ENCODE measurements at places on chromosomes 4 and X.
A peak's percentile ranks its signal among the peaks of the same experiment; 100 is the strongest.

DNA sequence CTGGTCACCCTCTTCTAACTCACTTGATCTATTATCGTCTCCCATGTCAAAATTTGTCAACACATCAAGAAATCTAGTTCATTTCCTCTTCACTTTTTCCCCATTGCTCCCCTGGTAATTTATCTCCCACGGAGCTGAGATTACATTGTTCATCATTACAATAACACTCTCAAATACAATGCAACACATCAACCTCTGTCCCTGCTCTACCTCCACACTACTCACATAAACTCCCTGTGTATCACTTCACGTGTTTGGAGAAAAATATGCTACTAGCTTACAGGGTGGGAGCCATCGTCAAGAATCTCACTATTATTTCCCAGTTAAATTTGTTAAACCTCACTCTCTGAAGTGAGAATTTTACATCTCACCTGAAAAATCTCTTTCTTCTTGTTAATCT, 1006.4 kb downstream of the ARAP2 start:
- DNase-seq: no peak

DNA sequence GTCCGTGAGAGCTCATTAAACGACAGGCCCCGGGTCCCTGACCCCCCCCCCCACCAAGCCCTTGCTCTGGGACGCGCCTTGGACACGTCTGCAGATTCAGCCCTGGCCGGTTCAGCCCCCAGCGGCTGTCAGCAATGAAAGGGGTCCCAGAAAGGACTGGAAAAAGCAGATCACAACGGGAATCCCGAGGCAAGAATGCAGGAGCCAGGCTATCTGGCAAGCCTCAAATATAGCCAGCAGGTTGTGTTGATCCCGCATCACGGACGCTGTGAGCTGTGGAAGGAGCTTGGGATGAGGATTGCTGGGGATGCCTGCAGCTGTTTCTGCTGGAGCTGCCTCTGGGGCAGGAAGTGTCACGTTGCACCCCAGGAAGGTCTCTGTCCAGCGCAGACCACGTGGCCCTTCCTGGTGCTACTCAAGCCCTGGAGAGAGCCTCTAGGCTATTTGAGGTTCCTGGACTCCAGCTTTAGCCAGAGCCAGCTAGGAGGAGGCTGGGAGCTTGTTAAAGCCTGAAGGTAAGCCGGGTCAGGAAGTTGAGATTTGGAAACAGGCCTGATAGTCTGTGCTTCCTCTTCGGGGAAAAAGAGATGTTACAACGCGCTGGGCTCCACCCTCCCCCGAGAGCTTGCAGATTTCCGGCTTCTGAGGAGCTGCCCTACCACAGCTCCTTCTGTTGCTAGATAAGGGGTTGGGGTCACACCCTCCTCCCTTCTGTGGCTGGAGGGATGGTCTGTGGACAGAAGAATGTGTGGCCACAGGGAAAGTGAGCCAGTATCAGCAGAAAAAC, 19.3 kb upstream of the CSF2RA start:
- DNase-seq: peak; percentile 17

GRCh38 chrX:4708970-4709760, 995.7 kb upstream of the PRKX start:
- no peak for DNase-seq

DNA sequence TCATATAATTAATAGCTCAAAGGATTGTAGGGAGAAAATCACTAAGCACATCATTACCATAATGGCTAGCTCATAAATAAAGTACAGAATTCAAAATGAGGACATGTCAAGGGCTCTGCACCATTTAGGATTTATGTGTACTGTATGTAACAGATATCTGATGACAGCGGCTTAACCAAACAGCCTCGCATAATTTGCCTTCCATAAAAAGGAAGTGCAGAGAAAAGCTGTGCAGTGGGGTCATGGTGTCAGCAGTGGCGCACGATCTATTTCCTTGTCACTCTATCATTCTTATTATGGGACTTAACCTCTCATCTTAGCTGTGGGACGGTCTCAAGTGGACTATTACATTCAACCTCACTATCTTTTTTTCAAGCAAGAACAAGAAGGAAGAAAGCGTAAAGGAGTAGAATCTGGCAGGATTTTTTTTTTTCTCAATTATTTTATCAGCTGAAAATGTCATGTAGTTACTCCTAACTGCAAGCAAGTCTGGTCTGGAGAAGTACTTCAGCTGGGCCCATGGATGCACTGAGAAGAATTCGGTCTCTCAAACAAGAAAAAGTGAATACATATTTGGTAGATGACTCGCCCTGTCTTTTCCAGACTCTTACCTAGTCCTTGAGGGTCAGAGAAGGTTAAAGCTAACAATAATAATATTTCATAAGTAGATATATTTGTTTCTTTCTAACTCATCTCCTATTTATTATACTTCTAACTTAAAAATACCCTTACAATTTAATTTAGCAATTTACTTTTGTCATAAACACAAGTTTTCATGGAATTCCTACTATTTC, 94.6 kb downstream of the COX18 start:
- peak; percentile 62 for DNase-seq

GRCh38 chr4:7841071-7841470, 98.6 kb downstream of the AFAP1 start:
- no peak for DNase-seq

DNA sequence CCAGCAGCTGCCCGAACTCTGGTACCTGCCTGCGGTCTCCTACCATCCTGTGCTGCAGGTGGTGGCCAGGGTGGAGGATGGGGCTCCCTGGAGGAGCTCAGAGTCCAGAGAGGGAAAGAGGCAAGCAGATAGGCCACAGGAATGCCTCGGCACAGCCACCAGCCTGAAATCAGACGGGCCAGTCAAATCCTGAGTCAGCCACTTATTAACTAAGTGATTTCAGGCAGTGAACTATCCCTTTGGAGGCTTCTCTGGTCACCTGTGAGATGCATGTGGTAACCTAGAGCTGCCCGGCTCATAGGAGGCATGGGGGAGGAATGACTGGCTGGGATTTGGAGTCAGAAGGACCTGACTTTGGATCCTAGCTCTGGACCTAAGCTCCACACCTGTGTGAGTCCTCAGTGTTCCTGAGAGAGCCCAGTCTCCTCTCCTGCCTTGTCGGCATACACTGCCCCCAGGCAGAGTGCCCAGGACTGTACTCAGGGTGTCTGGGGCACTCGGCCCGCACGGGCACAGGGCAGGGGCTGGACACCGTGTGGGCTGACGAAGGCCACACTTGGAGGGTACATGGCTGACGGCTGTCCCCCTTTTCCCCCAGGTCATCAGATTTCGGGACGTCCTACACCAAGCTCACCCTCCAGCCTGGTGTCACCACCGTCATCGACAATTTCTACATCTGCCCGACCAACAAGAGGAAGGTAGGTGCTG, 96.4 kb upstream of the PSAPL1 start:
- DNase-seq: no peak

DNA sequence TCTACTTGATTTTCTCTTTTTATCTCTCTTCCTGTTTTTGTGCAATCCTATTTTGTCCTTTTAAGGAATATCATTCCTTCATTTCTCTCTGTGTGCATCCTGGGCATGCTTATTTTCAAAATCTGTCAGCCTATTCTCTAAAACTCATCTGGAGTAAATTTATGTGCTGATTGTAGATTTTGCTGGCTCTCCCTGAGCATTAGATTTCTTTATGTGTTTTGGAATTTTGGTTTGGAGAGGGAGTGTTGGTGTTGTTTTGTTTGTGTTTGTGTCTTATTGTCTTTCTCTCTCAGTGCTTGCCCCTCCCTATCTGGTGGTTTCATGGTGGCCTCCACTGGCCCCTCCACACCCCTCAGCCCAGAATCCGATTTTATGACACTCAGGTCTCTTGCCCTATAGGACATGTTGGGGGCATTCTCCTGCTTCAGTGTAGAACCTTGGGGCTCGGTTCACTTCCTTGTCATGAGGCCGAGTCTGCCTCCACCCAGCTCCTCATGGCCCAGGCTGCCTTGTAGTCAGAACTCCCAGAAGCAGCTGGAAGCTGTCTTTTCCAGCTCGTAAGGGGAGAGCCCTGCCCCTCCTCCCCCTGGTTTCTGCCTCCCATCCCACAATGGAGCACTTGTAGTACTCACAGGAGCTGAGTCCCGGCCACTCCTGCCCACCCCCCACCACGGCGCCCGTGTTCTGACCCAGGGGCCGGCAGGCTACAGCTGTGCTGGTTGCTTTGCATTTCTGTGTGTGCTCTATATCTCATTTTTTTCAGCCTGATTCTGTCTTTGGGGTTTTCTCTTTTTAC, 24.5 kb upstream of the PJA1 start:
- DNase-seq: no peak

DNA sequence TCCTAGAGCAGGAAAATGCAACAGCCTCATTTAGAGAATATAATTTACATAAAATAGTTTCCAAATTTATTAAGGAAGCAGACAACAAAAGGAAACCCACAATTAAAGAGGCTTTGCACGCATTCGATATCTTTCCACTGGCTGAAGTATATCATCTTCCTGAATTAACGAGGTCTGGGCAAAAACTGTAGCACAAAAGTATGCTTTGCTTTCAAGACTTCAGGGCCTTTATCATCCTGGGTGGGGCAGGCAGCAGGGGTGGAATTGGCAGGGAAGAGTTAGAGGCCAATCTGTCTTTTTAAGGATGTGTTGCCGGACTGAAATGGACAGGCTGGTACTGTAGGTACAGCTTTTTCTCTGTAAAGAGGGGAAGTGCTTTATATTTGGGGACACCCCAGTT, 17.0 kb upstream of the STX18 start:
- DNase-seq: no peak

DNA sequence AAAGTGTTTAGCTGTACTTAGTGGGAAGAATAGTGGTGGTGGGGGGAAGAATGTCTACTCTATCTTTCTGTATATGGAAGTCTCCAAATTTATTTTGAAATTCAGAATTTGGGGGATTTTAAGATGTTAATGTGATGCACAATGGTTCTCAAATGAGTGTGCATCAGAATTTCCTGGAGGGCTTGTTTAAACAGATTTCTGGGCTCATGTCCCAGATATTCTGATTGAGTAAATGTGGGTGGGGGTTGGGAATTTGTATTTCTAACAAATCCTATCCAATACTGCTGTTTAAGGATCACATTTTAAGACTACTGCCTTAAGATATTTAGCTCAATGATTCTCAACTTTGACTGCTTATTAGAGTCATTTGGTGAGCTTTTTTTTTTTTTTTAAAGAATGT, 15.1 kb upstream of the INTS6L start:
- DNase-seq: no peak

GRCh38 chr4:30948653-30949052, 228.5 kb downstream of the PCDH7 start:
- DNase-seq: no peak

GRCh38 chr4:151922306-151922705, 161.5 kb upstream of the GATB start:
- no peak for DNase-seq

GRCh38 chr4:47251348-47252135, 212.0 kb downstream of the COMMD8 start:
- no peak for DNase-seq

- no peak for DNase-seq
Measured at GRCh38 chr4:74631338-74631737, 163.0 kb downstream of the BTC start.

GRCh38 chr4:48909697-48910096, 3.1 kb upstream of the OCIAD2 start:
- DNase-seq: peak; percentile 98

- DNase-seq: no peak
Measured at GRCh38 chr4:119682099-119682498, 53.5 kb upstream of the PDE5A start.

DNA sequence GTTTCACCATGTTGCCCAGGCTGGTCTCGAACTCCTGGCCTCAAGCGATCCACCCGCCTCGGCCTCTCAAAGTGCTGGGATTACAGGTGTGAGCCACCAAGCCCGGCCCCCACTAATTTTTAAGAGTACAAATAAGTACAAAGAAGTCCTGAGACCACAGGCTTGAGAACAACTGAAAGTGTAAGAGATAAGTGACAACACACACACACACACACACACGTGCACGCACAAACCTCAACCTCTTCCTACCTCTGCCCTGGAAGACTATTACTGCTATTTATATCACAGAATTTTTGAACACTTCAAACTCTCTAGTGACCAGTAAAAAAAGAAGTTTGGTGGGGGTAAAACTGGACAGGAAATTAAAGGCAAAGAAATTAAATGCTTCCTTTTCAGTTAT, 7.5 kb downstream of the KLHL15 start:
- no peak for DNase-seq

All from fibroblast of upper back skin (primary cell).